ENCODE measurements at places on chromosomes 13 and 19.

GRCh38 chr19:17107546-17108452 is 32.2 kb downstream of the MYO9B start:
- DNase-seq = no peak

- DNase-seq = peak; percentile 25
These were observed 751 bp downstream of the GRAMD1A start for GRCh38 chr19:35000647-35001501.

DNA sequence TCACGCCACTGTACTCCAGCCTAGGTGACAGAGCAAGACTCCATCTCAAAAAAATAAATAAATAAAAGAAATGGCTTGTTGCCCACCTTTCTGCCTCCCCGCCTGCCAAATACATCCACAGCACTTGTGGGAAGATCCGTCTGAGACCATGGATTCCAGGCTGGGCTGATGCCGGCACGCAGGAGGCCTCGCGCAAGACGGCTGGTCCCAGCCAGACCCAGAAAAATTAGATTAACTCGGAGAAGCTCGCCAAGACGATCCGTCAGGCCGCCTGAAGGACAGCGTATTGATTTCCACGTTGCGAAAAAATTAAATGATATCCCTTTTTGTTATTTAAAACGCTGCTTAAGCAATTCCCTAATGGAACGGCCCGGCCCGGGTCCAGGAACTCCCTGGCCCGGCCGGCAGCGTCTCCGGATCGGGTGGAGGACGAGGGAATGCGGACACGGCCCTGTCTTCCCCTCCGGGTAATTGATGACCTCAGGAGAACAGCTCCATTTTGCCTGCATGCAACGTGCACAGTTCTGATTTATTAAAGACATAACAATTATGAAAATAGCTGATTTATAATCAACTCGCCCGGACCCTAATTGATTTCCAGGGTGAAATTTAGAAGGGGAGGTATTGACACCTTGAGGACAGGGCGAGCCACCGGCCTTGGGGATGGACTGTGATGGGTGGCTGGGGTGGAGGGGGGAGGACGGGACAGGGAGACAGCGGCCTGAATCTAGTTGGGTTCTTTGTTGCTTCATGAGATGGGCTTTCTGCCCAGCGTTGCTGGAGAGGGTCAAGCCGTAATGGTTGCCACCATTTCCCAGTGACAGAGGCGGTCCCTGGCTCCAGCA is 52.1 kb downstream of the ZNRF4 start:
- DNase-seq = no peak

GRCh38 chr19:46435009-46435408 is 6.3 kb upstream of the PNMA8C start:
- no peak for DNase-seq

DNA sequence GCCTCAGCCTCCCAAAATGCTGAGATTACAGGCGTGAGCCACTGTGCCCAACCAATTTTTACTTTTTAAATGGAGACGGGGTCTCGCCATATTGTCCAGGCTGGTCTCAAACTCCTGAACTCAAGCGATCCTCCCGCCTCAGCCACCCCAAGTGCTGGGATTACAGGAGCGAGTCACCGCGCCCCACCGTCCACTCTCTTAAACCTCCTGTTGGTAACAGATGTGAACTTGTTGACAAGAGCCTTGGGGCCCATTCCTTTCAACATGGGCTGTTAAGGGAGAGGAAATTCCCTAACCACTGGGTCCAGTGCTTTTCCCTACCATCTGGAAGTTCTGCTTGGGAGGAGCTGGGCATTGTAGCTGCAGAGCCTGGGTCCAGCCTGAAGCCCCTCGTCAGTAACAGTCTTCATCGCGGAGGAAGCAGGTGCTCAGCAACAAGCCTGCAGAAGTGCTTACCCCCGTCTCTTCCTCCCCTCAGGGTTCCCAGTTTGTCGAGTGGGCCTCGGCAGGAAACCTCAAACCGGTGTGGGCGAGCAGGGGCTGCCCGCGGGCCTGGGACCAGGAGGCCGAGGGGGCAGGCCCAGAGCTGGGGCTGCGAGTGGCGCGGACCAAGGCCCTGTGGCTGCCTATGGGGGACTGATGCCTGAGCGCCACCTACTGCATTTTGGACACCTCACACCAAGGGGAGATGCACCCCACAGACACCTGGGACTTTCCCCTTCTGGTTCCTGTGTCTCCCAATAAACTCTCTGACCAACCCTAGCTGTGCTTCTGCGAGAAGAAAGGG is 4.0 kb upstream of the FLT3LG start:
- peak; percentile 42 for DNase-seq

GRCh38 chr19:12638611-12639182 is 27.8 kb downstream of the MAN2B1 start:
- no peak for DNase-seq

DNA sequence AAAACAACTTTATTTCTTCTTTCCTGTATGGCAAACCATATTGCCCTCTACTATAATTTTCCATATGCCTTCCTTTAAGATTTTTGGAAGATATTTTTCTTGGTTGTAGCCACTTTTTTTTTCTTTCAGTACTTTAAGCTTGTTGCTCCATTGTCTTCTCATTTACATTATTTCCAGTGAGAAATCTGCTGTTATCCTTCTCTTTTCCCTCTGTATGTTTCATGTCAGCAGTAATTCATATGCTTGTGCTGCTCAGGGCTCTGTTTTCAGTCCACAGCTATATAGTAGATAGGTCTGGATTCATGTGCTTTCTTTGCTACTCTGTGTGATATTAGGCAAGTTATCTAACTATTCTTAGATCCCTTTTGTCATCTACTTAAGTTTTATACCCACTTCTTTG is 267.6 kb downstream of the OXGR1 start:
- no peak for DNase-seq

DNA sequence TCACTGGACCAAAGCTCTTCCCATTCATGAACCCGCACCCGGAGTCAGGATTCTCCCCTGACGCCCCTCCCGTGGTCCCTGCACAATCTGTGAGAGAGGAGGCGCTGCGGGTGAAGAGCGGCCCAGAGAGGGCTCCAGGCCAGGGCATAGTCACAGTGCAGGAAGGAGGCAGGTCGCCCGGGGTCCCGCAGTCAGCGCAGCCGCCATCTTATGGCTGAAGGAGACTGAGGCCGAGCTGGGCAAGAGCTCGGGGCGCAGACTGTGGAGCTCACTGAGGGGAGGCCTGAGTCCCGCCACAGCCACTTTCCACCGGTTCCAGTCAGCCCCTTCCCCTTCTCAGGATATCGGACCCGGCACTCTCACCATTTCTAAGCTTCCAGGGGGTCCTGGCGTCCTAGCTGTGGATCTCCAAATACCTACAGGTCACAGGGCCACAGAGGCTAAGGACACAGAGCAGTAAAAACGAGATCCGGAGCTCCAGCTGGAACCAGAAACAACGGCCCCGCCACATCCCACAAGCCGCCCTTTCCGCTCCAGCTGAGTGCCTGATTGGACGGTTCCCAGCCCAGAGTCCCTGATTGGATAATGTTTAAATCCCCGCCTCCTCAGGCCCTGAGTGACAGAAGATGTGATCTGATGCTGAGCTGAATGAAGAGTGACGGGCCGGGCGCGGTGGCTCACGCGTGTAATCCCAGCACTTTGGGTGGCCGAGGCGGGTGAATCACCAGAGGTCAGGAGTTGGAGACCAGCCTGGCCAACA is at the start of gene ZNF99:
ZNF99 (minus strand) TSS at position 501 of the 760 bp plus-strand sequence; CDS start at position 366, 135 bp downstream.
- DNase-seq = no peak

DNA sequence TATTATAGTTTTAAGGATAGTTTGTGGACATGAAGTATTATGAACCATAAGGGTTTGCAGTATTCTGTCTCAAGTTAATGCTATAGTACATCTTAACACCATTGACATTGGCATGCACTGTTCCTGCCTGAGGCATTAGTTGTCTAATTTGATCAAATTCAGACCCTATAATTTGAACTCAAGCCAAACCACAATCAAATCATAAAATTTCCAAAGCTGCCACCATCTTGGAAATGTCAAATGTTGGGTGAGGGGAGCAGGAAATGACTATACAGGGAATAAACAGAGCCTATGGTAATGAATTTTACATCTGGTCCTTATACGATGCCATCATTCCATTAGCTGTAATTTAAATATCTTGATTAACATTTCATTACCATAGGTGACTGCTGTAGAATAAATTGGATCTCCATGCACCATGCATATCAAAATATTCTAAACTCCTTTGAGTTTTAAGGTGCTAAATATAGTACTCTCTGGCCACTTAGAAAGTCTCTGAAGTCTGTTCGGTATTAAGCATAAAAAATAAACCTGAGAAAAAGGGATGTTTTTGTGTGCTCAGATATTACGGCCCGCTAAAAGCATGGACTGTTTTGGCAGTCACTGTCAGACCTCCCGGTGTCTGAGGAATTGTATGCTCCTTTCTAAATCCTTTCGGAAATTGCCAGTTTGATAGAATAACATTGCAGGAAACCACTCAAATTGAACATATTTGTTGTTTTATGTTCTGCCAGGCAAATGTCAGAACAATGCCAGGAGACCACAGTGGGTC is 257.7 kb downstream of the SPRY2 start:
- no peak for DNase-seq

DNA sequence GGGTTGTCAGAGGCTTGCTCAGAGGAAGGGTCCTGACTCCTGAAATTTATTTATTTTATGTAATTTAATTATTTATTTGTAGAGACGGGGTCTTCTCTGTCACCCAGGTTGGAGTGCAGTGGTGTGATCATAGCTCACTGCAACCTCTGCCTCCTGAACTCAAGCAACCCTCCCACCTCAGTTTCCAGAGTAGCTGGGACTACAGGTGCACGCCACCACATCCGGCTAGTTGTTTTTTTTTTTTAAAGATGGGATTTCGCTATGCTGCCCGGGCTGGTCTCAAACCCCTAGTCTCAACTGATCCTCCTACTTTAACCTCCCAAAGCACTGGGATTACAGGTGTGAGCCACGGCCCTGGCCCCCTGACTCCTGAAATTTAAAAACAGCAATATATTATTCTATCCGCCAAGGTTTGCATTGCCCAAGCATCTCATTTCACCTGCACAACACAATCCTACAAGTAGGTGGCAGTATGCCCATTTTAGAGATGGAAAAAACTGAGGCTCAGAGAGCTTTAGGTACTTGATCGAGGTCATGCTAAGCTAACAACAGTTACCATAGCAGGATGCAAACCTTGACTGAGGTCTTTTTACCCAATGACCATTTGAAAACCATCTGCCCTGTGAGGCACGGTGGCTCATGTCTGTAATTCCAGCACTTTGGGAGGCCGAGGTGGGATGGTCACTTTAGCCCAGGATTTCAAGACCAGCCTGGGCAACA is 18.1 kb downstream of the ARHGEF18 start:
- no peak for DNase-seq

GRCh38 chr13:99687723-99688397 is 186.6 kb downstream of the TM9SF2 start:
- no peak for DNase-seq

- no peak for DNase-seq
These were observed 502.3 kb downstream of the FOXO1 start for GRCh38 chr13:40164133-40164532.

DNA sequence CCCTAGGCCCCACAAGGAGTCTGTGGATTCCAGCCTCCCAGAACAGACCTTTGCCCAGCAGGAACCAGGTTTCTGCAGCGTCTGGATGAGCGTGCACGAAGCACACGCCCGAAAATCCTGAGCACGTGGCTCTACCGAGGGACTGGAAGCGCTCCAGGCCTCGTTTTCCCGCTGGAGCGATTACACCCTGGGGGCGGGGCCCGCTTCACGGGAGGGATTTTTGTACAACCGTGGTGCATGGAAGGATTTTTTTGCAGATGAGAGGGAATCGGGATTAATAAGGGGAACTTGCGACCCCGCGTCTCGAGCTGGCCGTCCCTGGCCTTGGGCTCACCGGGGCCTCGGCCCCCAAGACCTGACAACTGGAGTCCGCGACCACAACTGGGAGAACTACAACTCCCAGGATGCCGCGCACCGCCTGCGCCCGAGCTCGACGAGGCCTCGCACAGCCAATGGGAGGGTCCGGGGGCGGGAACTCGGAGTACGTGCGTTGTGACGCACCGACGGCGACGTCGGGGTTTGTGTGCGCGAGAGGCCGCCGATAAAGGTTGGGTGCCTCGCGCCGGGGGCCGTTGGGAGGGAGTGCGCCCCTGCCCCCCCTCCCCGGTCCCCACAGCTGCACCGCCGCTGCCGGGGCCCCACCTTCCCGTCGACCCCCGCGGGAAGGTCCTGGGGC is at the start of gene ZNF628:
ZNF628 (plus strand) TSS at position 518 of the 676 bp plus-strand sequence. CDS start 3,294 bp downstream, outside the sequence.
- peak; percentile 89 for DNase-seq

DNA sequence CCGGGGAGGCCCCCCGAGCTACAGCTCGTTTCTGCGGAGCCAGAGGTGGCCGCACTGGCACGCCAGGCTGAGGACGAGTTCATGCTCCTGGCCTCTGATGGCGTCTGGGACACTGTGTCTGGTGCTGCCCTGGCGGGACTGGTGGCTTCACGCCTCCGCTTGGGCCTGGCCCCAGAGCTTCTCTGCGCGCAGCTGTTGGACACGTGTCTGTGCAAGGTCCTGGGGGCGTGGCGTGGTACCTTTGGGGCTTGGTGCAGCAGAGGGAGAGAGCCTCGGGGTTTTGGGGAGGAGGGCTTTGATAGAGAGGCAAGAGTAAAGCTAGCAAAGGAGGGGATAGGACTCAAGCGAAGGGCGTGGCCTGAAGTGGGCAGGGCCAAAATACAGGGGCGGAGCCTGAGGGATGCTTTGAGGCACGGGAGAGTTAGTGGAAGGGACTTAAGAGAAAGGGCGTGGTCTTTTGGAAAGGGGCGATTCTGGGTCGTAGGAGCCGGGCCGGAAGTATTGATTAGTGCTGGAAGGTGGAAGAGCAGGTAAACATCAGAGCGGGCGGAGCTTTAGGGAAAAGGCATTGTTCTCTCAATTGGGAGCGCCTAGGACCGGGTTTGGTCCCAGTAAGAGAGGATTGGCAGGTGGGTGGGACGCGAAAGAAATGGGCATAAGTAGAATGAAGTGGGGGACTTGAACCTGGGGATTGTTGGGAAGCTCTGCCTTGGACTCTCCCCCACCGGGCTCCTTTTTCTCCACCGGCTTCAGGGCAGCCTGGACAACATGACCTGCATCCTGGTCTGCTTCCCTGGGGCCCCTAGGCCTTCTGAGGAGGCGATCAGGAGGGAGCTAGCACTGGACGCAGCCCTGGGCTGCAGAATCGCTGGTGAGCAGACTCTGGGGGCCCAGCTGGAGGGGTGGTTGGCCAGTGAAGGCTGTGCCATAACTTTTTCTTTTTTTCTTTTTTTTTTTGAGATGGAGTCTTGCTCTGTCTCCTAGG is 1.2 kb downstream of the PPM1N start:
- peak; percentile 51 for DNase-seq

DNA sequence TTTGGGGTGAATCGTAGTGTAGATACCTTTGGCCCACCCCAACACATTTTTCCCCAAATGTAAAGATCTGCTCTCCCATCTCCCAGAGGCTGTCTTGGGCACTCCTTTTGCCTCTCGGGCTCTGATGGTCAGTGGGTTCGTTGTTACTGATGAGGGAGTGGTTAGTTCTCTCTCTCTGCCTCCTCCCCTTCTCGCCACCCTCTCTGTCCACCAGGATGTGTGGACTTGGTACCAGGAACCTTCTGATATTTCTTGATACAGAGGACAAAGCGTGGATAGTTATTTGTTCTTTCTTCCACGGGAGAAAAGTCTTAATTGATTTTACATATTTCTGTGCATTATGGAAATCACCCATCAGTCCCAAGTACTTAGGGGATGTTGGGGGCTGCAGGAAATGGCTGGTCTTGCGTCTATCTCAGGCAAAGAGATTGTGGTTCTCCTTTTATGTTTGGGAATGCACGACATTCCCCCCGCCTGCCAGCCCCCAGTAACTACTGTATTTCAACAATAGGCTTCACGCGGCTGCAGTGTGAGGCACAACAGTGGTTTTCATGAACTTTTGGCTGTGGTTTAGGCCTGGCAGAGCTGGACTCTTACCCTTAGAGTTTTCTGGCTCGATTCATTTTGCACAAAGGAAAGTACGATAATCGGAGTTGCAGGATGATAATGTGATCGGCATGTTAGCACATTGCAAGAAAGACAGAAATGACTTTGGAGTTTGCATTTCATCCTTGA is 79.0 kb upstream of the ZNF536 start:
- no peak for DNase-seq

GRCh38 chr19:778910-779653 is 18.2 kb upstream of the PTBP1 start:
- DNase-seq = no peak

Measured in stimulated activated CD4-positive, alpha-beta T cell treated with anti-CD3 and anti-CD28 coated beads, Interleukin-1b, Interleukin-23, amount 100 ng/mL, for 1 hour (primary cell).